ENCODE measurements at places on chromosomes 2 and 18.

GRCh38 chr18:907885-908757 is 3.5 kb downstream of the ADCYAP1 start:
- no peak for DNase-seq

DNA sequence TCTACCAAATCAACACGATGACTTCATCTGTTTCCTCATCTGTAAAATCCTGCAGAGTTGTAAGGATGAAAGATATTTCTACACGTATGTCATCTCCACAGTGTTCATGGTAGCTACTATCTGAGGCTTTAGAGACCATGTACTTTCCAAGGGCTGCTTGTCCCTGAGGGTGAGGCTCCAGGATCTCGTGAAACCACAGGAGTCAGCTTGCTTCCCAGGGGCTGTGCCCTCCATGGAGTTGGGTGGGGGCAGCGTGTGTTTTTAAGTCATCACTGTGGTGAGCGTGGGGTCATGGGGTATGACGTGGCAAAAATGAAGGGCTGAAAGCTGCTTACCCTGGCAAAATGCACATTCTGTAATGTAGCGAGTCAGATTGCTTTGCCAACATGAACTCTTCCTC is 81.6 kb downstream of the ASAP2 start:
- DNase-seq = no peak

DNA sequence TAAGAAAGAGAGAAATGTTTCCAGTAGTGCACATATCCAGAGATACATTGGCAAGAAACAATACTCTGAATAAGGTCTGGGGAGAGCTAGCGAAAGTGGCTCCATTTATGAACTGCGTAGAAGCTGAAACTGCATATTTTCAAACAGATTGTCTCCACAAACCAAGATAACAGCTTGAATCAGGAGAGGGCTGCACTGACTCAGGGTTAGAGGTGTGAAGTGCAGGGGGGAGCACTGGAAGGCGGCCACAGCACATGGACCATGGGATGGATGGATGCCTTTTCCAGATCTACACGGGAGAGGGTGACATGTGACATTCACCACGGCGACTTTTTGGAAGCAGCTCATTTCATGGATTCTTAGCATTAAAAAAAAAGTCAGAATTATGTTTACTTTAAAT is 729.4 kb downstream of the RNF144A start:
- DNase-seq = no peak

GRCh38 chr2:224517963-224518362 is 67.2 kb downstream of the CUL3 start:
- DNase-seq = no peak

DNA sequence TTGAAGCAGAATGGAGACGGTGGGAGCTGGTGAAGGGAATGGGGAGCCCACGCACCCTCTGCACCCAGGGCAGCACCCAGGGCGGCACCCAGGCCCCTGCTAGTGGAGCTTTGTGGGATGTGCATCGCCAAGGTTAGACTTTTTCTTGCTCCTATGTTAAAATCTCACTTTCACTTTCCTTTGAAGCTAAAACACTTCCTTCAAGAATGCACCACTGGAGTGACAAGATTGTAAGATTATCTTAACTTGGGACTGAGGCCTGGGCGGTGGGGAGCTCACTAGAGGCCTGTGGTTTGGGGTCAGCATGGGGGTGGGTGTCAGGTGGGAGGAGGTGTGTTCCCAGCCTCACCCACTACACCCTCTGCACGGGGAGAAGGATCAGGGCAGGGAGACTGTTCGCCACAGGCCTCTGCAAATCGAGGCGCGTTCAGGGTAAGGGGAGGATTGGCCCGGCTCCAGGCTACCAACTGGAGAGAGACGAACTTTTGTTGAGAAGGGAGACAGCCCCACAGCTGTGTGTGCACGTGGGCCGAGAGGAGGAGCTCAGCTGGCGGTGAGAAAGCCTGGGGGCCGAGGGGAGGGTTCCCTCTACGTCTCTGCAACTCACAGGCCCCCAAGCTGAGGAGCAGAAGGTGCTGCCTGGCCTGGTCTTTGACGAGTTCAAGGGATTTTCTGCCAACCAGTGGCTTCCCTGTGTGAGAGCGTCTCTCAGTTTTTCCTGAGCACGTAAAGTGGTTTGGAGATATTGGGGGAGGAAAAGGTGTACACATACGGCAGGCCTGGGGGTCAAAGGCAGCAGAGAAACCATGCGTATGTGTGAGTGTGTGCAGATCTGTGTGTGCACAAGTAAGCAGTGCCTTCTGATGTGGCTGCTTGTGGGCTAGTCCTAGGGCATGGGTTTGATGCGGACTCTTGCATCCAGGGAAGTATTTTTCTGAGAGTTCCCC is 147.7 kb downstream of the KLHL29 start:
- peak; percentile 32 for DNase-seq

- no peak for DNase-seq
These were observed 26.2 kb upstream of the XDH start for GRCh38 chr2:31440764-31441163.
